NCI-H82 (cell line): ENCODE measurements at places on chromosomes 3 and 15.
A peak's percentile ranks its signal among the peaks of the same experiment; 100 is the strongest.

- DNase-seq: peak; percentile 11
Observed at GRCh38 chr3:119794971-119795612, 13.2 kb downstream of the NR1I2 start.

GRCh38 chr3:137348936-137349335, 391.2 kb downstream of the IL20RB start:
- no peak for DNase-seq

GRCh38 chr3:30146978-30147377, 459.4 kb upstream of the TGFBR2 start:
- no peak for DNase-seq

GRCh38 chr3:123286308-123287023, 84.7 kb downstream of the SEC22A start:
- peak; percentile 72 for DNase-seq

GRCh38 chr3:73502609-73503583, 121.8 kb downstream of the PDZRN3 start:
- peak; percentile 79 for DNase-seq

- DNase-seq: no peak
Observed at GRCh38 chr3:15877813-15878212, 80.0 kb upstream of the ANKRD28 start.

- DNase-seq: peak; percentile 98
Observed at GRCh38 chr3:72597756-72598195, 250.5 kb downstream of the SHQ1 start.

DNA sequence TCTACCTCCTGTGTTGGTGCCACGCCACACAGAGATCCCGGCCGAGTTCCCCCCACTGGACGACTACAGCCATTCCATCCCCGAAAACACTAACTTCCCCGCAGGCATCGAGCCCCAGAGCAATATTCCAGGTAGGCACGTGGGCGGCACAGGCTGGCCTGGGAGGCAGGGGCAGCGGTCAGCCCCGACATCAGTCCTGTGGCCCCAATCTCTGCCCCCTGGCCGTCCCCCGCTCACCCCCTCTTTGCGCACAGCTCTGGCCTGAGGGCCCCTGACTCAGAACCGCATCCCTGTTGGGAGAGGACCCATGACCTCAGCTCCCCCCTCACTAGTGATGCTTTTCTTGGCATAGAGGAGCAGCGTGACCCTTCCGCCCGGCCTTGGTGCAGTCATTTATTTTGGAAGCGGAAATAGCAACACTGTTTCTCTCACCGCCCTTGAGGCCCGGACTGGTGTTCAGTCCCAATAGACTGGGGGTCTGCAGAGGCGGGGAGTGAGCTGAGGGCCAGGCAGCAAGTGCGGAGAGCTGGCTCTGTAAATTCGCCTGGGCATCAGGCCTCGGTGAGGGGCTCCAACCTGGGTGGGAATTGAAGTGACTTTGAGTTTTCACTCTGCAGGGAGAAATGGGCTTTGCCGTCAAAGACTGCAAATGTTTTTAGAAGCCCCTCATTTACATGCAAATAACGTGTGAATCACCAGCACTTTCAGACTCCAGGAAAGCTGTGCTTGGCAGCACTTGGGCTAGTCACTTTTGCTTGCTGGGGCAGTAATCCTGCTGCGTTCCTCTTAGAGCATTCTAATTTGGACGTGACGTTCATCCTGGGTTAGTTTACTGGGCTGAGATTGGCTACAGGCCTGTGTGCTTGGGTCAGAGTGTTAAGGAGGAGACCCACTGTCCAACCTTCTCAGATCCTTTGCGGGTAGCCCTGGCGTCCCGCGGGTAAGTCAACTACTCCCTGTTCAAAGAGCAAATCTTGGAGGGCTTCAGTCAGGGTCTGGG, 88.9 kb downstream of the AAGAB start:
- DNase-seq: no peak

GRCh38 chr15:41256103-41256502, 25.0 kb downstream of the CHP1 start:
- no peak for DNase-seq

- DNase-seq: no peak
Observed at GRCh38 chr3:197356275-197356674, 57.9 kb upstream of the DLG1 start.

GRCh38 chr15:58605931-58606530, 143.5 kb downstream of the ADAM10 start:
- no peak for DNase-seq

- DNase-seq: no peak
Observed at GRCh38 chr3:186996356-186996755, 66.0 kb downstream of the ST6GAL1 start.

GRCh38 chr3:172098698-172099494, 59.5 kb downstream of the FNDC3B start:
- no peak for DNase-seq

DNA sequence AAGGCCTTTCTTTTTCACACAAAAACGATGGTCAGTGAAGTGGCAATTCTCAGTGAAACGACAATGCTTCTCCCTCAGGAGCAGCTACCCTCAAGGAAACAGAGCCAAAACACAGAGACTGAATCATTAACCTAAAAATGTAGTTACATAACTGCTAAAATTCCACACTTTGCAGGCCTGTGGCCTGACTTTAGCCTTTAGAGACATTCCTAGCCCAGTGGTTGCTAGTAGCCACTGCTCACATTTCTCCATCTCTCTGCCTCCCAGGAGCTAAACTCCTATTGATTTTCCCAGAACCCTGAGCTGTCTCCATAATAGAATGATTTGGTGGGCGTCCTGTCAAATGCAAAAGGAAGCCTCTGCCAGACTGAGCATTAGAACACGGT, 630.1 kb upstream of the KCNMB2 start:
- DNase-seq: no peak

GRCh38 chr15:86879250-86880229, 799.9 kb downstream of the AGBL1 start:
- DNase-seq: no peak

DNA sequence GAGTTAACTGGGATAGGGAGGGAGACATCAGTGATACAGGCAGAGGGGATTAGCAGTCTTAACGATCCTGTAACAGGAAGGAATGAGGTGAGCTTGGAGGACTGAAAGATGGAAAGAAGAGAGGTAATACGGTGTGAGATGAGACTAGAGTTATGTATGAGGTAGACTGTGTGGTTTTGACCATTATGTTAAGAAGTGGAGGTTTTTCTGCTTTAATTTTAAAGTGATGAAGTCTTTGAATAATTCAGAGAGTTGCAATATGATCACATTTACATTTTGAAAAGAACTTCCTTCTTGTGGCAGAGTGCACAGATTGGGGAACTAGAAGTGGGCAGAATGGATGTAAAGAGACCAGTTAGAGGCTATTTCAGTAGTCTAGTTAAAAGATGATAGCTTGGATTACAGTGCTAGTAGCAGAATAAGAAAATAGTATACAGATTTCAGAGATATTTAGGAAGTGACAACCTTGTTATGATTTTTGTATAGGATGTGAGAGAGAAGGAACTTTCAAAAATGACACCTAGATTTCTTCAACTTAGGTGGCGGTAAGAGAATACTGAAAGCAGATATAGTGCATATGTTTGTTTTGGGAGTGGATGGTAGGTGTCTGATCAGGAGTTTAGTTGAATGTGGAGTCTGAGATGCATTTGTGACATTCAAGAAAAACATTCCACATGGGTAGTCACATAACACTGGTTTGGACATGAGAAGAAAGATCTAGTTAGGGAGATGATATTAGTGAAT, 40.5 kb downstream of the STT3B start:
- peak; percentile 34 for DNase-seq

GRCh38 chr3:159482241-159482993, 506.2 kb upstream of the IL12A start:
- peak; percentile 17 for DNase-seq

DNA sequence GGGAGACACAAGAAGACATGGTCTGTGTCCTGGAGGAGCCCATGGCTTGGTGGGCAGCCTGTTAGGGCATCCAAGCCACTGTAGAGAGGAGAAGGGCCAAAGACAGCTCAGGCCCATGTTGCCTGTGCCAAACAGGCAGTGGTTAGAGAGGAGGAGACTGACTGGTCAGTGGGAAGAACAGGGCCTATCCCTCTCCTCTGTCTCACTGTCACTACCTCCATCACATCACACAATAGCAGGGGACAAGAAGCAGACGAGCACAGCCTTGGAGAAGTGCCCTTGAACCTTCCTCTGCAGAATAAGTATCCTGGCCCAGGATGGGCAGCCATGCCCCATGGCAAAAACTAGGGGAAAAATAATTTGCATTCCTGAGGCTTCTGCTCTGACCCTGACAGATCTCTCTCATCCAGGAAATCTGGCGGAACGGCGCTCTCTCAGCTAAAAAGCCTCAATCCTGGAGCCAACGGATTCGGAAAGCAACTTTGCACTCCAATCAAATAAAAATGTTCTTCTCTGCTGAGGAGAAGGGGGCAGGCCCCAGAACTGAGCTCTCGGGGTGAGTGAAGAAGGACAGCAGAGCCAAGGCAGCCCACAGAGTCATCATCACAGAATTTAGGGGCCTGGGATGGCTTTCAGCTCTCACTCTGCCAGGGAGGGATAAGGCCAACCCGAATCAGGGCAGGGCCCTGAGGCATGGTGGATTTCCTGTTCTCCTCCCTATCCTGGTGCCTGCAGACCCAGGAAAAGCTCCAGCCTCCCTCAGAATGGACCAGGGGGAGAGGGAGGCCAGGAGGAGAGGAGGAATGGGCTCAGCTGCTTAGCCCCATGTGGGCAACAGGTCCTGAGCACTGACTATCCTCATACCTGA, 1.6 kb downstream of the SHF start:
- peak; percentile 48 for DNase-seq

GRCh38 chr15:36363335-36363734, 216.1 kb upstream of the CDIN1 start:
- DNase-seq: no peak

- DNase-seq: no peak
Observed at GRCh38 chr3:154864947-154865346, 215.2 kb upstream of the MME start.

DNA sequence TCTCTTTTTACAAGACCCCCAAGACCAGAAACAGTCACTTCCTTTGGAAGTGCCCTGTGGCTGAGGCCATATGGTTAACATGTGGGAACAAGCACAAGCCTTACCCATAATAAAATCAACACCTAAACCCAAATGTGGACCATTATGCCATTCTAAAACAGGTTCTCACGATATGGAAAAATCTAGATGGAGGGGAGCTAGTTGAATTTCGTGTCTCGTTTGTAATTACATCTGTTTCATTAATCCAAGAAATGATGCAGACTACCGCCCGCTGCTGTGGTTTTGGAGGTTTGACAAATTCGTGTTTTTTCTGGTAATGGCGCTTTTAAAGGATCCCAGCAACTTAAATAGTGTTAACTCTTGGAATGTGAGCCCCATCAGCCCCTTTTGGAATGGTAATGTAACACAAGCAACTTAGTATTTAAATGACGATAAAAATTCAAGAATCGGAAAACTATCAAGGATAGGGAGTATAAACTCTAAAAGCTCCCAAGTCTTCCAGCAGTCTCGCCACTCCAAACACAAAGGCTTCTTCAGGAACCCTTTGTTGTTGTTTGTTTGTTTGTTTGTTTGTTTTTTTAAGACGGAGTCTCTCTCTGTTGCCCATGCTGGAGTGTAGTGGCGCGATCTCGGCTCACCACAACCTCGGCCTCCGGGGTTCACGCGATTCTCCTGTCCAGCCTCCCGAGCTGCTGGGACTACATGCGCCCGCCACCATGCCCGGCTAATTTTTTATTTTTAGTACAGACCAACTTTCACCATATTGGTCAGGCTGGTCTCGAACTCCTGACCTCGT, 1.1 kb downstream of the CNBP start:
- DNase-seq: peak; percentile 52

GRCh38 chr3:28786446-28786845, 437.8 kb upstream of the AZI2 start:
- DNase-seq: no peak

- DNase-seq: no peak
Observed at GRCh38 chr15:38671006-38671387, 106.4 kb upstream of the RASGRP1 start.

- no peak for DNase-seq
Observed at GRCh38 chr15:59550956-59551355, 60.6 kb upstream of the GCNT3 start.

DNA sequence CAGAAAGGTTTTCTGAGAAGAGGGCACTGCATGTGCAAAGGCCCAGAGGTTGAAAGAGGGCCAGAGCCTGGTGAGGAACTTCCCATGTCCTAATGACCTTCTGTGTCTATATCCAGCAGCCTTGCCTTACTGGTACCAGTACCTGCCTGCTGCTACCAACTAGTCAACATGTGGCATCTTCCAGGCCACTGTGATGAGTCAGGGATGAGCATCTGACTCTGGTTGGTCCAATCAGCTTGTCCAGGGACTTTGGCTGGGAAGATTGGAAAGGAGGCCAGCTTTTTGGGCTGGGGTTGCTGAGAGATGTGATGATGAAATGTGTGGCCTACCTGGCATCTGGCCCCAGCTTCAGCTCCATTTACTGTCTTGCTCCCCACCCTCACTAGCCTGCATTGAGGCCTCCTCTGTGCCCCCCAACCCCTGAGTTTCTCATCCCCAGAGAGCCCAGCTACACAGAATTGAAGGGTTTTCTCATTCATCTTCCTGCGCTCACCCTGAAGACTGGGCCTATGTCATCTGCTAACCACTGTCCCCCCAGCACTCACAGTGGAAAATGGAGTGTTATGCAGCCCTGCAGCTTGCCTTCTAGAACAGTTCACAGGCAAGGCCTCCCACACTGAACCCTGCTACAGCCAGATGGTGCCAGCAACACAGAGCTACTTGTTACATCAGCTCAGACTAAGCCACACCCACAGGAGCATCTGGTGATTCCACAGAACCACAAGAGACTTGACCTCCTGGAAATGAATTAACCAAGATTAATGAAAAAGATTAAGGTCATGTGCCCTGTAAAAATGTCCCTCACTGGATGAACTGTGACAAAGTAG, 1.3 kb upstream of the TWF2 start:
- peak; percentile 99 for DNase-seq

DNA sequence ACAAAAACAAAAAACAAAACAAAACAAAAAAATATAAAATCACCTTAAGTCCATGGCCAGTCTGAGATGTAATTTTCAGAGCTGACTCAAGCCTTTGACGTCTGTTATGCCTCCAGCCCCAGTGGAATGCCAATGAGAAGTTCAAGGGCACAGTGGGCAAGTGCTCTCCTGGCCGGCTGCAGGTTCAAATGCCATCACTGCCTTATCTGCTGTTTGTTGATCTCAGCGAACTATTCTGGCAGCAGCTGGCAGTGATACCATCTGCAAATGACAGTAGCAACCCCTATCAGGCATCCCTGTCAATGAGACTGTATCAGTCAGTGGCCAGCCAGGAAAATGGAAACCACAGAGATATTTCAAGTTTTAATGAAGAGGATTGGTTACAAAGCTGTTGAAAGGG, 10.8 kb upstream of the PDE8A start:
- DNase-seq: no peak

DNA sequence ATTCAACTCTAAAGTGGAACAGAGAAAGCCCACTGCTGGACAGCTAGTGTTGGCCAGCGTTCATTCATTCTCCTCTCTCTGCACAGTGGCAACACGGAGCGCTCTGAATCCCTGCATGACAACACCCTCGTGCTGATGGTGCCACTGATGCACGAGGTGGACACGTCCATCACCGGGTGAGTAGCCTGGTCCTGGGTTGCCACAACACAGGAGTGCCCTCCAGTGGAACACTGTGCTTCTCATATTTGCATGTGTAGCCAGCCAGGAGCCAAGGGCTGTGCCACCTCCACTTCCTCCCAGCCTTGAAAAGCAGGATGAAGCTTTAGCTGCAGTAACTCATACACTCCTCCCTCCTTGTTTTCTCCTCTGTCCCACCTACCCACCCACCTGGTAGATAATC, 120.0 kb upstream of the CTDSPL start:
- DNase-seq: peak; percentile 28
